ENCODE measurements at places on chromosomes 5 and 9.

DNA sequence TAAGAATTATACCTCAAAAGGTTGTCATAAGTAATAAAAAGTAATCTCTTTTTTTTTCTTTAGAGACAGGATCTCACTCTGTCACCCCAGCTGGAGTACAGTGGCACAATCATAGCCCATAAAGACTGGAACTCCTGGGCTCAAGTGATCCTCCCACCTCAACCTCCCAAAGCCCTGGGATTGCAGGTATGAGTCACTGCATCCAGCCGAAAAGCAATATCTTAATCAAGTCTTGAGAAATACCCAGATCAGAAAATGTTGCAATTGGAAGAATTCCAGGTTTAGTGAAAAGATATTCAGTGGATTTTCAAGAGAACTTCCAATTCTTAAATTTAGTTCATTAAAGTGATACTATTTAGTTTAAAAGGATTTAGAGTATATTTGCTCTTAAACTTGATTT is 40.9 kb upstream of the IDNK start:
- no peak for DNase-seq

- DNase-seq: no peak
These were observed 2.5 kb upstream of the ACTL7A start for GRCh38 chr9:108859459-108860114.

DNA sequence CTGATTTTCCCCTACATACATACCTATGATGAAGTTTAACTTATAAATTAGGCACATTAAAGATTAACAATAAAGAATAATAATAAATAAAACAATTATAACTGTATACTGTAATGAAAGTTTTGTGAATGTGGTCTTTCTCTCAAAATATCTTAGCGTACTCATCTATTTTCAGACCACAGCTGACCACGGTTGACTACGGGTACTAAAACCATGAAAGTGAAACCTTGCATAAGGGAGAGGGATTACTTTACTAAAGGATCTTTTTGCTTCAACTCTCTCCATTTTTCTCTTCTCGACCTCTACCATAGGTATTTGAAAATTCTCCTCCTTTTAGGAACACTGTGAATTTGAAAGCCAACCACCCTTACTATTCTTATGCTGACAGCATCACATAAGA is 475.5 kb downstream of the CETN3 start:
- no peak for DNase-seq

DNA sequence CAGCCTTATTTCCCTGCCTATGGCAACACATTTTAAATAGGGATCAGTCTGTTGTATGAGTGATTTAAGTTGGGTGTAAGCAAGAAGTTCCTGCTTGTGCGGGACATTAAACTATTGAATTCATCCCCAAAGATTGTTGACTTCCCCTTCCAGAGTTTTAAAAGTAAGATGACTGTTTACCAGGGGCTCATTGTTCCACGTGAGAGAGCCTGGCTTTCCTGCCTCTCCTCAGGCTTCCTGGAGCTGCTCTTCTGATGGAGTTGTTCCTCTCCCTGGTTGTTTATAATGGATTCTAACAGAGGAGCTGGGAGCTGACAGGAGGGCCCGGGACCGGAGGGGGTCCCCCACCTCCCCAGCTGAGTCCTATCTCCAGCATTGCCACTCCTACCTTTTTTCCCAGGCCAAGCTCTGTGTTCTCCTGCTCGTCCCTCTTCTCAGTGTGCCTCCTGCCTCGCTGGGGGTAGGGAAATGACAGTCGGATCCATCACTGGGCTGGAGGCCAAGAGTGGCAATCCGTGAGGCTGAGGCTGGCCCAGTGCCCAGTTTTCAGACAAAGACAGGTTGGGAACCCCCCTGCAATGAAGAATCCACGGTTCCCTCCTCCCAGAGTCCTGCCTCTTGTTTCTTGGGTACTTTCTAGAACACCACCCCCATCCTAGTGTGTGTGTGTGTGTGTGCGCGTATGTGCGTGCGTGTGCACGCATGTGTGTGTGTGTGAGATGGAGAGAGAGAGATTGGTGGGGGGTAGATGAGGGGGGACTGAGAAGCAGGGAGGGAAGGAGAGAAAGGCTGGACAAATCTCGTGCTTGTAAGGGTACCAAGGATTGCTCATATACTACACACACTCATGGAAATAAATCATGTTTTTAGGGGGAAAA is 123.7 kb upstream of the NFIB start:
- no peak for DNase-seq

DNA sequence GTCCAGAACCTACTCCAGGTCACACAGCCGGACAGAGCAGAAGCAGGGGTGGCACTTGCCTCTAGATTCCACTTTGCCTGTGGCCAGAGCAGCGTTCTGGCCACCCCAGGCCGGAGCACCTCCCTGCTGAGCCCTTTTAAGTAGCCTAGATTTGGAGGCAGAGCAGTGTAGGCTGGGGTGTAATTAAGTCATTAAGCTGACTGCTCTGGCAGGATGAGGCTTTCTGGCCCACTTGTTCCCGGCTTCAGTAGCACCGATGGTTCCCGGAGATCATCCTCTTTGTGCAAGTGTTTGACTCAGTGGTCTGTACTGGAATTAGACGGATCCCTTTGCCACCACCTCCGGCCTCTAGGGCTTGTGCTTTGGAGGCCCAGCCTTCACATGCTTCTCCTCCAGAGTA is 281.9 kb upstream of the ANKRD55 start:
- no peak for DNase-seq

GRCh38 chr9:95447660-95448420 is 68.9 kb downstream of the PTCH1 start:
- no peak for DNase-seq

GRCh38 chr5:180491496-180491895 is 2.7 kb upstream of the CNOT6 start:
- DNase-seq: no peak

- no peak for DNase-seq
These were observed 119.5 kb downstream of the EDIL3 start for GRCh38 chr5:84265130-84265529.

GRCh38 chr9:127875306-127875966 is 2.0 kb downstream of the AK1 start:
- DNase-seq: no peak

DNA sequence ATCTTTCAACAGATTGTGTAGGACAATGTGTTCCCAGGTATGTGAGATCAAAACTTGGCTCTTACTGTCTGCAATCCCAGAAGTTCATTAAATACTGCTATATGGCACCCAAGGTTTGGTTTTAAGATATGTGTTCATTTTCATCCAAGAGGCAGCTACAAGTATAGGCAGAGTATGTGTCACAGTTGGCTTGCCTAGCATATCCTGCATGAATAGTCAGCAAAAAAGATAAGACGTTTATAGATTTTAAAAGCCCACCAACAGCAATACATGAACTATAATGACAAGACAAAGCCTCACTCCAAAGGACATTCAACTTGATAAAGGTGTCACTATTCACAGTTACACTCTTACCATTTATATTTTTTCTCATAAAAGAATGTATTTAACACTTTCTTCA is 99.1 kb downstream of the BNC2 start:
- no peak for DNase-seq

DNA sequence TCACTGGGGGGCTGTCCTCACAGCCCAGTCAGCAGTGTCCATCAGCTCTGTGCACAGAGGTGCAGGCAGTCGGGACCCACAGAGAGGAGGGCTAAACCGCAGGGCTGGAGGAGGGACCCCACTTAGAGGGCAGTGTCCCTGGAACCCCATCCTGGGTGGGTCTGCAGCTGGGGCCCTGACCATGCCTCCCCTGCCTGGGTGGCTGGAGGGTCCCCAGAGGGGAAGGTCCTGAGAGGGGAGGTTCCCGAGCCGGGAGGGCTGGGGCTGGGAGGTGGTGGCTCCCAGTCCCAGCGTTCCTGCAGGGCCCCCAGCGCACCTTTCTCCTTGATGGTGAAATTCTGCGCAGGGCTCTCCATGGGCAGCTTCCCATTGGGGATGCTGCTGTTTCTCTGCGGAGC is 32.7 kb downstream of the EXOC3 start:
- no peak for DNase-seq

DNA sequence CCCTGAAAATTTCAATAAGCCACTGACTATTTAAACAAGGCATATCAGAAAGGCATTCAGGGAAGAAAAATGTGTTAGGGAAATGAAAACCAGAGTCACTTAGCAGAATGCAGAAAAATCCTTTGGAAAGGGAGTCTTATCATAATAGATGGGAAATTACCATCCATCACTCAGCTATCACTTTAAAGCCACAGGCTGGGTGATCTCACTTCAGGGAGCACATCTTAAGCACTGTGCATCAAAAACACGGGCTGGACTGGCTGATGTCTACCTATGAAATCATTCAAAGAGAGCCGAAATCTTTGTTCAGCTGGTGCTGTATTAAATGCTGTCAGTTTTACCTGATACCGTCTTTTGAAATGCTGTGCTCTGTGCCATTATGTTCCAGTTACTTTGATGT is 73.5 kb downstream of the C9orf57 start:
- DNase-seq: no peak

DNA sequence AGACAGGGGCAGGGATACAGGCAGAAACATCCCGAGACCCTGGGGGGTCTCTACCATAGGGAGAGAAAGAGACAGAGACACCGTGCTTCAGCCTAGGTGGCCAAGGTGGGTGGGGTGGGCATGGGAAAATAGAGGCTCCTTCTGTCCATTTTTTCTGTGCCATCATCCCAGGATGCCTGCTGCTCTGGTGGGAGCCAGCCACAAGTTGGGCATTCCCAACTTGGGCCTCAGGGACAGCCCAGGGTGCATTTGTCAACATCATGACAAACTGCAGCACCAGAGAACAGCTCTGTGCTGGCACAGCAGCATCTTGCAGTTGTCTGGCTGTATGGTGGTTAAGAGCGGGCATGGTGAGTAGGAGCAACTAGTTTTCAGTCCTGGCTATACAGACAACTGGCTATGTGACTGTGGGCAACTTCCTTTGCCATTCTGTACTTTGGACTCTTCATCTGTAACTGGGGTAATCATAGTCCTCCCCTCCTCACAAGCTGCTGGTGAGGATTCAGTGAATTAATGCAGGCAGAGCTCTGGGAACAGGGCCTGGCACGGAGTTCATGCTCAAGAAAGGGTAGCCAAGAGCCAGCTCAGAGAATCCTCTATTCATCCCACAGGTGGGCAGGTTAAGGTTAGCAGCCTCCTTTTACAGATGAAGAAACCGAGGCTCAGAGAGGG is 100.4 kb downstream of the RGS3 start:
- DNase-seq: no peak

DNA sequence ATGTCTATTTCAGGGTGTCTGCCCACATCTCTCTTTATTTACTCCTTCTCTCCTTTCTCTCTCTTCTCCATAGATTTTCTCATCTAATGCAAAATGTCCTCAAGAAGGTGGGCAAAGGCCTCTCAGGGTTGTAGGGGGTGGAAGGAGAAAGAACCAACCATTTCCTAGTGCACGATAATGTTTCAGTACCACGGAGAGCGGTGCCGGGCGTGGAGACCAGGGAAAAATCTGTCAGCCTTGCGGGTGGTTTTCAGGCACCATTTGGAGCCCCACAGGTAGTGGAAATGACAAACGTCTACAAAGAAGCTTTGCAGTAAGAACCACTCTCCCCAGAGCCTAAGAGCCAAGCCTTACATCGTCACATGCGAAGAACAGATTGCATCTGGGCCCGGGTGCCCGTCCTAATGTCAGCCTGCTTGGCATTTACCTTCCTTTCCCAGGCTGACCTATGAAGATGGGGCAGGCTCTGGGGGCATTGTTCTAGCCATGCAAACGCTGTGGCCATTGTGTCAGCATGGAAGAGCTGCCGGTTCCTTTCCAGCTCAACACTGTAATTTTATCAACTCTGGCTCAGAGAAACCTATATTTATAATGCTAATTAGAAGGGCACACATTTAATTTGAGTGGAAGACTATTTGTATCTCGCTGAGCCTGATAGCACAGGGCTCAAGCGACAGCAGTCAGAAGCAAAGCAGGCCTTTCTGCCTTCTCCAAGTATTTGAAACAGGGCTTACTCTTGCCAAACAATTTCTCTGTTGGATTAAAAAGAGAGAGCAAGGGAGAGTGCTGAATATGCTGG is 430.1 kb upstream of the WWC1 start:
- no peak for DNase-seq

GRCh38 chr5:11371021-11371420 is 533.2 kb downstream of the CTNND2 start:
- no peak for DNase-seq

- DNase-seq: no peak
These were observed 72.4 kb downstream of the VCAN start for GRCh38 chr5:83543898-83544297.

- peak; percentile 79 for DNase-seq
These were observed 82.5 kb upstream of the ZBTB43 start for GRCh38 chr9:126722252-126722921.

Data from effector CD4-positive, alpha-beta T cell (primary cell).